ENCODE measurements at places on chromosomes 2 and 18. TPM values are rescaled to one million over a fixed set of nuclear protein-coding genes. Genes with fewer than 3 reads are reported as not detected.

DNA sequence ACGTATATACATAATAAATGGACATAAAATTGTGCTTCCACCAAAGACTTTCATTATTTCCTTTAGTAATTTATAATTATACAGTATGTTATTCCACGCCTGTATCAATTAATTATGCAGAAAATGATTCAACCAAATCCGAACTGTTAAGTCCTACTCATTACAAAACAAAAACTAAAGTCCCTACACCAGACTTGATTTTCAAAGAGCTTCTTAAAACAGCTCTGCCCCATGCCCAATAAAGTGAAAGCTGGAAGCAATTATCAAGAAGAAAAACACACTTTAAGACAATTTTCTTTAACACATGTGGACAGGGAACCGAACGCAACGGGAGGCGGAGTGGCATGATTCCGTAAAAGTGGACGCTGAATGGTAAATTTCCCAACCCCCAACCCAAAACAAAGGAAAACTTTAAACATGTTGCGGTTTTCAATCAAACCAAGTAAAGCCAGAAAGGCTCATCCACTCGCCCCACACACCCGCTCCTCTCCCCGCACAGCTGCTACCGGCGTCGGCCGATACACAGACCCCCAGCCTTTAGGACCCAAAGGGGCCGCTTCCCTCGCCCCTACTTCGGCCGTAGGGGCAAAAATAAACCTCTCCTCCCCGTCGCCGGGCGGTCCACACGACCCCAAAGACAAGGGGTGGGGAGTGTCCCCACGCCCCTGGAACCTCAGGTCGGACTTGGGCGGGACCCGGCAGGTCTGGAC, 705 bp downstream of the YES1 start:
- no peak for DNase-seq

DNA sequence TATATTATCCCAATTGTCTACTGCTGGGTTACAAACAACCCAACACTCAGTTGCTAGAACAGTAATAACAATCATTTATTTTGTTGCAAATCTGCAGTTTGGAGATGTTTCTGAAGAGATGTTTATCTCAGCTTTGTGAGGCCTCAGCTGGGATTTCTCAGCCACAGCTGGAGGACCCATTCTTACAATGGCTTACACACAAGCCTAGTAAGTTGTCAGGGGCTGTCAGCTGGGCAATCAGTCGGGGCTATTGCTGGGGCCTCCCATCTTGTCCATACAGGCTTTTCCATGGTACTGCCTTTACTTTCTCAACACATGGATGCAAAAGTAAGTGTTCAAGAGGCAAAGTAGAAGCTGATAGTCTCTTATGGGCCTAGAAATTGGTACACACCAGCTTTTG, 491.7 kb upstream of the NXPH2 start:
- no peak for DNase-seq

- no peak for DNase-seq
These were observed 88.8 kb downstream of the USP40 start for GRCh38 chr2:233477548-233478433.

DNA sequence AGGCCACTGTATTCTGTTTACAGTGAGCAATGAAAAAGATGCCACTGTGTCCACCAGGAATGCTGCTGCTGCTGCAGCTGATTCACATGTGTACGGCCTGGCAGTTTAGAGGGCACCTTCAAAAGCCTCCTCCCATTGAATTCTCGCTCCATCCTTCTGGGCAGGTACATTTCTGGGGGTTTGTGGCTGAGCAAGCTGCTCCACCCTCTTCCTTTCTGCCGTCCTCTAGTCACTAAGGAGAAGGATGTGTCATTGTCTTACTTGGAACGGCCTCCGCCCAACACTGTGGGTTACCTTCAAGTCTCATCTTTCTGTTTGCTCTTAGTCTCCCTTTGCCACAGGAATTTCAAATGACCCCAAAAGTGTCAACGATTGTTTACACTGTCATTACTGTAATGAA, 182.0 kb downstream of the ZBTB7C start:
- DNase-seq: no peak

DNA sequence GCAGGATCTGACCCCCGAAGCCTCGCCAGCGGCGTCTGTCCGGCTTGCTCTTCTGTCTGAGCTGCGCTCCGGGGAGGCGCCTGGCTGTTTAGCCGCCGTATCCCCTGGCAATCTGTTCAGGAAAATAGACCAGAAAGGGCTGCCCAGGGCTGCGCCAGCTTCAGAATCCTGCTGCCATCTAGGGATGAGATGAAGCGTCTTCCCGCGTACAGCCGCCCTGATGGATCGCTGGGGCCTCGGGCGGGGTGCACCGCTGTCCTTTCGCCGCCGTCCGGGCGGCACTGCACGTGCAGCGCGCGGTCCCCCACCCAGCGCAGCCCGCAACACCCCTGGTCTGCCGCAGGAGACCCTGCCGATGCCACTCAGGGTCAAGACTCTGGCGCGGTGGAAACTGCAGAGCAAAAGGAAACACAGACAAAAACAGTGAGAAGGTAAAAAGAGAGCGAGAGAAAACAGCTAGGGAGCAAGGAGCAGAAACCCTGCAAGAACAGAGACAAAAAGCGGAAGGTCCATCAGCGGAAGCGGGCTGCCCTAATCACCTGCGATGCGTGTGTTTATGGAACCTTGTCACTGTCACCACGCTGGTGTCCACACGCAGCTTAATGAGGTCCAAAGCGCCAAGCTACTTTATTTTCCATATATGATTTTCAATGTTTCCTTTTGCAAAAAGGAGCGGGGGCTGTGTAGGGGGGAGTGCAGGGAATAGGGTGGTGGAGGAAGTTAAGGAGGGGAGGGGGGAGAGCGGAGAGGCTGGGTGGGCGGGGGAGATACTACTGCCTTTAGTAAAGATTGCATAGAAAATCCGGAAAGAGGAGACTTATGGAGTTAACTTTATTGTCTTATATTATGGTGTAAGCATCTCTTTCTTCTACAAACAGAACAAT, 2113.3 kb upstream of the PIK3C3 start:
- peak; percentile 51 for DNase-seq

Gene FOXD4L1
- total RNA-seq: 0.62 TPM
